ENCODE measurements at places on chromosomes 2 and 18. TPM values are rescaled to one million over a fixed set of nuclear protein-coding genes. Genes with fewer than 3 reads are reported as not detected.

Gene FOXI3
- total RNA-seq = not detected

Gene C2orf66
- 0.09 TPM for total RNA-seq

Gene ALKAL2
- total RNA-seq = not detected

Gene SNED1
- 0.72 TPM for total RNA-seq

Gene CNDP2
- 99.2 TPM for total RNA-seq

Gene SCN7A
- total RNA-seq = not detected

Gene SIX3
- 0.57 TPM for total RNA-seq
